Kidney epithelial cell (primary cell): ENCODE measurements at places on chromosomes 11 and 22. TPM values are rescaled to one million over a fixed set of nuclear protein-coding genes. Genes with fewer than 3 reads are reported as not detected.

GRCh38 chr22:27761665-27762064, 39.9 kb downstream of the MN1 start:
- no peak for DNase-seq

- DNase-seq = no peak
Measured at GRCh38 chr22:35674335-35674734, 26.1 kb downstream of the APOL6 start.

DNA sequence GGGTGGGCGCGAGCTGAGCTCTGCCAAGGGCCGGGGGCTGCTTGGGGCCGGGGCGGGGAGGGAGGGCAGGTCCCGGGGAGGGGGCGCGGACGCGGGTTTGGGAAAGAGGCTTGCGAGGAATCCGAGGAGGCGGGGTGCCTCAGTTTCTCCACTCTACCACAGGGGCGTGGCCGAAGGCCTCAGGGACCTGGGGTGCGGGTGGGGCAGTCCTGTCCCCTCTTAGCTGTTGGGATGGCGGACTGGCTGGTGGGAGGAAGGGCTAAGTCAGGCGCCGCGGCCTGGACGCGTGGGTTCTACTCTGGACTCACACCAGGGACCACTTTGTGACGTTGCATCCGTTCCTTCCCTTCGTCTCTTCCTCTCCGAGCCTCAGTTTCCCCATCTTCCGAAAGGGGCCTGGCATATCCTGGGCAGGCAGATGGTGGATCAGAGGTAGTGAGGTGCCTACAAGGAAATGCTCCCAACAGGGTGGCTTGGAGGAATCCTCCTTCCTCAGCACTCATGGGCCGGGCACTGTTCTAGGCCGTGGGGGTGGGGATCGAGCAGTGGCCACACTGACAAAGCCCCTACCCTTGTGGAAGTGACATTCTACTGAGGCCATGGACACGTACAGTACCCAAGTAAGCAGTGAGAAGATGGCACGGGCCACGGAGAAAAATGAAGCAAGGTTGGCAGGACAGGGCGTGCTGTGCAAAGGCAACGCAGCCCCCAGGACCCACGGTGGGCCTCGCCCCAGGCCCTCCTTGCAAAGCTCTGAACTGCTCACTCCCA, 13.2 kb downstream of the IGLL1 start:
- DNase-seq = no peak

- no peak for DNase-seq
Measured at GRCh38 chr11:27857588-27857987, 157.3 kb upstream of the BDNF start.

- DNase-seq = no peak
Measured at GRCh38 chr22:19694696-19695095, 19.6 kb upstream of the SEPTIN5 start.

- DNase-seq = no peak
Measured at GRCh38 chr11:121389651-121390050, 62.5 kb upstream of the SORL1 start.

DNA sequence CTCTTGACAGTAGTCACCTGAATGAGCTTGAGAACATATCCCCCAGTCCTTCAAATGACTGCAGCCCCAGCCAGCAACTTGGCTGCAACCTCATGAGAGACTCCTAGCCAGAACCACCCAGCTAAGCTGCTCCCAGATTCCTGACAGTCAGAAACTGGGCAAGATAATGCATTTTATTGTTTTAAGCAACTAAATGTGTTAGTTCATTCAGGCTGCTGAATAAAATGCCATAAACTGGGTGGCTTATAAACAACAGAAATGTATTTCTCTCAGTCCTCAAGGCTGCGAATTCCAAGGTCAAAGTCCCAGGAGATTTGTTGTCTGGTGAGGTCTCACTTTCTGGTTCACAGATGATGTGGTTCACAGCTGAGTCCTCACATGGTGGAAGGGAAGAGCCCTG, 5.8 kb upstream of the PAMR1 start:
- no peak for DNase-seq

GRCh38 chr22:40412441-40412840, 42.0 kb downstream of the SGSM3 start:
- DNase-seq = no peak

DNA sequence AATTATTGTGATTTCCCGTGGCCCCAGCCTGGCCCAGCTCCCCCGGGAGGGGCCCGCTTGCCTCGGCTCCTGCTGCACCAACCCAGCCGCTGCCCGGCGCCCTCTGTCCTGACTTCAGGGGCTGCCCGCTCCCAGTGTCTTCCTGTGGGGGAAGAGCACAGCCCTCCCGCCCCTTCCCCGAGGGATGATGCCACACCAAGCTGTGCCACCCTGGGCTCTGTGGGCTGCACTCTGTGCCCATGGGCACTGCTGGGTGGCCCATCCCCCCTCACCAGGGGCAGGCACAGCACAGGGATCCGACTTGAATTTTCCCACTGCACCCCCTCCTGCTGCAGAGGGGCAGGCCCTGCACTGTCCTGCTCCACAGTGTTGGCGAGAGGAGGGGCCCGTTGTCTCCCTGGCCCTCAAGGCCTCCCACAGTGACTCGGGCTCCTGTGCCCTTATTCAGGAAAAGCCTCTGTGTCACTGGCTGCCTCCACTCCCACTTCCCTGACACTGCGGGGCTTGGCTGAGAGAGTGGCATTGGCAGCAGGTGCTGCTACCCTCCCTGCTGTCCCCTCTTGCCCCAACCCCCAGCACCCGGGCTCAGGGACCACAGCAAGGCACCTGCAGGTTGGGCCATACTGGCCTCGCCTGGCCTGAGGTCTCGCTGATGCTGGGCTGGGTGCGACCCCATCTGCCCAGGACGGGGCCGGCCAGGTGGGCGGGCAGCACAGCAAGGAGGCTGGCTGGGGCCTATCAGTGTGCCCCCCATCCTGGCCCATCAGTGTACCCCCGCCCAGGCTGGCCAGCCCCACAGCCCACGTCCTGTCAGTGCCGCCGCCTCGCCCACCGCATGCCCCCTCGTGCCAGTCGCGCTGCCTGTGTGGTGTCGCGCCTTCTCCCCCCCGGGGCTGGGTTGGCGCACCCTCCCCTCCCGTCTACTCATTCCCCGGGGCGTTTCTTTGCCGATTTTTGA, 3.3 kb upstream of the ANKRD13D start:
- no peak for DNase-seq

DNA sequence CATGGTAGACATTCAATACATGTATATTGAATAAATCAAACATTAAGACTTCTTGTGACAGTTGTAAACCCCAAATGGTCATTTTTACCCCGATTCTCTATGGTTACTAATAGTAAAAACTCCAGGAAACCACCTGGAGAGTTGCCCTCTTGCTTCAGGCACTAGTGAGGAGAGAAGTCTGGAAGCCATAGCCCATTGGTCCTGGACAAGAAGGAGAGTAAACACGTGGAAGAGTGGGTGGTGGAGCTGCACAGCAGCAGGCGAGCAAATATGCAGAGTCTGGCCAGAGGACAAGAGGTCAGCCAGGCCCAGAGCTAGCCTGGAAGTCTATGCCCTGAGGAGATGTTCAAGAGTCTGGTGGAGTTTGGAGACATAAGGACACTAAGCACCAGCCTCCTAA, 17.7 kb downstream of the DCHS1 start:
- no peak for DNase-seq

DNA sequence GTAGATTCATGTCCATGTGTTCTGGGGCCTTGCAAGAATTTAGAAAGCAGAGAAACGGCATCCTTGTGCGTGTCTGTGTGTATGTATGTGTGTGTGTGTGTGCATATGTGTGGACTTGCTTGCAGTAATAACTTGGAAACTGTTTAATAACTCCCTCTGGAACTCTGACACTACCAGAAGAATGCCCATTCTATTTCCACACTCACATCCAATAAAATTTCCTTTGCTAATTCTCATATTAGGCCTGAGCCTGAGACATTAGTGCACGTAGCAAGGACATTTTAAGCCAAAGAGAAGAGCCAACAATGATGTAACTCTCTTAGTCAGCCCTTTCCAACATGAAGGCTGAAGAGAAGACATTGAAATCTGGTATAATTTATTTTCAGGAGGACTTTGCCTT, 3.2 kb downstream of the OR4D6 start:
- DNase-seq = no peak

RBMXL2 gene
- total RNA-seq = 0.21 and 0.50 TPM in 2 replicates

ADAMTS8 gene
- total RNA-seq = not detected in 2 replicates

CHRM1 gene
- total RNA-seq = not detected in 2 replicates

IGSF9B gene
- 5.9 and 6.3 TPM in 2 replicates for total RNA-seq

APOL5 gene
- not detected in 2 replicates for total RNA-seq

GRAP2 gene
- total RNA-seq = not detected in 2 replicates
